ENCODE measurements at places on chromosomes 7 and 10. TPM values are rescaled to one million over a fixed set of nuclear protein-coding genes. Genes with fewer than 3 reads are reported as not detected.

The CALML3 gene
- total RNA-seq: not detected

The SP4 gene
- 1.1 TPM for total RNA-seq

The SYT15 gene
- total RNA-seq: 3.0 TPM

The LRIT1 gene
- total RNA-seq: not detected

The TRPV5 gene
- total RNA-seq: not detected

The PDGFA gene
- total RNA-seq: 29.4 TPM

The RTKN2 gene
- total RNA-seq: 0.58 TPM

The ASZ1 gene
- total RNA-seq: not detected

The ZNF248 gene
- 3.8 TPM for total RNA-seq

The GATAD1 gene
- 19.5 TPM for total RNA-seq

The AOC1 gene
- not detected for total RNA-seq

The MSMB gene
- total RNA-seq: not detected

The HTR5A gene
- total RNA-seq: not detected

The STOX1 gene
- total RNA-seq: 0.60 TPM

The GNGT1 gene
- total RNA-seq: not detected

The TWIST1 gene
- 3.2 TPM for total RNA-seq

The TMEM270 gene
- total RNA-seq: not detected

The BMPER gene
- 6.3 TPM for total RNA-seq

The VENTX gene
- not detected for total RNA-seq

The FFAR4 gene
- total RNA-seq: 0.44 TPM

The DIP2C gene
- total RNA-seq: 8.2 TPM

The TEX47 gene
- not detected for total RNA-seq

The OPN1SW gene
- total RNA-seq: not detected

The MTERF1 gene
- total RNA-seq: 13.3 TPM

The MMP21 gene
- not detected for total RNA-seq

The C10orf95 gene
- 0.09 TPM for total RNA-seq

The LRGUK gene
- total RNA-seq: 0.35 TPM

The ACTL6B gene
- not detected for total RNA-seq

The AEBP1 gene
- total RNA-seq: not detected

Data from A549 treated with RU486 at 1 μM for 4 hours (cell line).